ENCODE measurements at places on chromosomes 6 and 20.

DNA sequence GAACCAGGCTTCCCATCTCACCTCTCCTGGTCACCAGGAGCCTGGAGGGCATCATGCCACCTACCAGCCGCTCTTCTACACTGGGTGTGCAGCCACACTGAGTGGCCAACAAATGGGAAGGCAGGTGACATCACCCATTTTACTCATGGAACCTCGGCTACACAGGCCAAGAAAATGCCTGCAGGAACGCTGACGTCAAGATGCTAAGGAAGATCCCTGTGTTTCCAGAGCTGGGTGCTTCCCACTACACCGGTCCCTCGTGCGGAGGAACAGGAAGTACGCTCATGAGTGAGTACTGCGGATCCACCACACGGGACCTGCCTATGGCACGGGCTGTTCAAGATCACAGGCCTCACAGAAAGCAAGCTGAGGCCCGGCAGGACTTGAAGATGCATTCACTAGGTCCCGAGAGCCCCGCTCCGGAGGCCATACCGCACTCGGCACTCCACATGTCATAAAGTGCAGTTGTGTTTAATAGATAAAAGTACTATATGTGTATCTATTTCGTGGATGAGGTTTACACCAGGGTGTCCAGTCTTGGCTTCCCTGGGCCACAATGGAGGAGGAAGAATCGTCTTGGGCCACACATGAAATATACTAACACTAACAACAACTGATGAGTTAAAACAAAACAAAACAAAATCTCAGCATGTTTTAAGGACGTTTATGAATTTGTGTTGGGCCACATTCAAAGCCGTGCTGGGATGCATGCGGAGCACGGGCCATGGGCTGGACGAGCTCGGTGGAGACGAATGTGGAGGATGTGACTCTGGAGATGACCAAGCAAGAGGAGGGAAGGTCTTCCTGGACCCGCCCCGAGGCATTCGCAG is 257.9 kb downstream of the THBS2 start:
- DNase-seq = no peak

- DNase-seq = no peak
Measured at GRCh38 chr6:150068720-150069648, at the start of gene ULBP3. Gene ULBP3 (minus strand): TSS chr6:150069121. CDS start chr6:150069066, 55 bp downstream.

- DNase-seq = no peak
Measured at GRCh38 chr6:1911474-1911873, 301.8 kb downstream of the FOXC1 start.

- no peak for DNase-seq
Measured at GRCh38 chr6:13194852-13195251, 133.5 kb downstream of the TBC1D7 start.

GRCh38 chr6:108598305-108598863 is 37.7 kb downstream of the FOXO3 start:
- DNase-seq = no peak

- DNase-seq = peak; percentile 89
Measured at GRCh38 chr20:37192137-37192854, 12.9 kb upstream of the MROH8 start.

GRCh38 chr6:21970569-21971300 is 326.1 kb downstream of the PRL start:
- no peak for DNase-seq

- no peak for DNase-seq
Measured at GRCh38 chr6:12504325-12504966, 212.1 kb upstream of the PHACTR1 start.

GRCh38 chr6:127404133-127404532 is 55.1 kb downstream of the KIAA0408 start:
- no peak for DNase-seq

DNA sequence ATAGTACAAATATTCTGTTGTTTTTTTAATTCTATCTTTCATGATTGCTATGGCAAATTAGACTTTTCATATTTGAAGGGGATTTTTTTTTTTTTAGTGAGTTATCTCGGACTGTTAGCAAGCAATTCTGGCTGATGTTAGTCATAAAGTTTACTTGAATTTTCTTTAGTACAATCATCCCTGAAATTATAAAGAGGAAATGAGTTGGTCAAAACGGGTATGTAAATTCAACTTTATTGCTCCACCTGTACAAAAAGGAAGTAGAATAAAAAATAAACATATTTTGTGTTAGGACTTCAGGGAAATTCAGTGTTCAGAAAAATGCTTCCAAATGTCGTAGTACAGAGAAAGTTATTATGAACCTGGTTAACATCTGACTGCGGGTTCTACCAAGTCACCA is 40.3 kb downstream of the PPP1R14C start:
- no peak for DNase-seq

GRCh38 chr20:33437141-33437911 is 6.2 kb downstream of the SNTA1 start:
- no peak for DNase-seq

DNA sequence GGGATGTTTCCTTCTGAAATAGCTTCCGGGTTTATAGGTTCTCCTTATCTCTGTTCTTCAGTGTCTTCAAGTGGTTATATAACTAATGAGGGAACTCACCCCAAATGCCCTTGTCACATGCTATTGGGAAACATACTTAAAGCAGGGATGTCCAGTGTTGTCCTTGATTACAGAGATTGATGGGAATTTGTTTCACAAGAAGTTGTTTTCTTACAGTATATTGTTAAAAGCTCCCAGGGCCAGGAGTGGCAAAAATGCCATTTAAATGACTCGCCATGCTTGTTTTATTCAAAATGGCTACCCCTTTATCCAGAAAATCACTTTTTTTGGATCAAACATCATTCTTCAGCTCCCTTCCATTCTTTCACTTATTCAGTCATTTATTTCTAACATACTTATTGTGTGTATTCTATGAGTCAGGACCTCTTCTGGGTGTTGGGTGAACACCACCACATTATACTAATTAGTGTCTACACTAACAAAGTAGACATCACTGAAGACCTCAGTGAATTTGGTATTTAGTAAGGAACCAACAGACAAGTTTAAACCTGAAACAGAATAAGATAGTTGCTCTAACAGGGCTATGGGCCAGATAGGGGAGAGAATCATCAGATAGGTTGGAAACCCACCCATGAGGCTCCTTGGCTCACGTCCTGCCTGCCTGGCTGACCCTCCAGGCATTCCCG is 791.1 kb downstream of the MAFB start:
- DNase-seq = no peak

GRCh38 chr20:19993958-19994669 is 23.0 kb upstream of the NAA20 start:
- DNase-seq = no peak

DNA sequence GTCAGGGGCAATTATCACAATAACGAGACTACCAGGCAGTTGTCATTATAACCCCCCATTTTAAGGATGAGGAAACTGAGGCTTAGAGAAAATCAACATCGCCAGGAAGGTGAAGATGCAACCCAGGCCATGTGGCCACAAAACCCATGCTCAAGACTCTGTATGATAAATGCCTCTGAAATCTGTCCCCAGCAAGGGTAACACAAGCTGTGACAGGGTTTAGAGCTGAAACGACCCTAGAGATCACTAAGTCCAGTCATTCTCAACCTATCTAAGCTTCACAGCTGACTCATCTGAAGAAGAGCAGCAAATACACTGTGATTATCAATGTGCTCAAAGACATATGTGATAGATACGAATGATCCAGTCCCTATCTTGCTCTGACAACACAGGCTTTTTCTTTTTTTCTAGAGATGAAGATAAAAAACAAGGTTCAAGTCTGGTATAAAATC is 47.0 kb downstream of the ARHGAP18 start:
- DNase-seq = no peak

- no peak for DNase-seq
Measured at GRCh38 chr6:169288591-169288990, 34.9 kb upstream of the THBS2 start.

- no peak for DNase-seq
Measured at GRCh38 chr6:6663421-6664135, 75.1 kb downstream of the LY86 start.

DNA sequence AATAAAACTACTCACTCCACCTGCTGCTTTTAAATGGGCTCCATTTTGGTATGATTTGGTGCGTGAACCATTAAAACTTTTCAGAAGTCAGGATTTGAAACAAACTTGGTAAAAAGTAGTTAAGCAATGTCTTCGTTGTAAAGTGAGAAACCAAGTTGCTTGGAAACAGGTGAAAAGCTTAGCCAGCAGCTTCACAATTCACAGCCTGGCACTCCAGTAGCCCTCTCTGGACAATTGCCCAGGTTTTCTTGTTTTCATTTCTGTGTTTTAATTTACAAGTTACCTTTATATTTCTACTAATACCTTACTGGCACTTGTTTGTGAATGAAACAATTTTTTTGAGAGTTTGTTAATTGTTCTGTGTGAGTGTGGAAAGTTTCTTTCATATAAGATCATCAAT is 12.8 kb downstream of the NT5E start:
- DNase-seq = no peak

- DNase-seq = no peak
Measured at GRCh38 chr6:111942561-111942960, 69.3 kb upstream of the FYN start.

GRCh38 chr20:52972965-52973819 is 1.0 kb downstream of the TSHZ2 start:
- peak; percentile 27 for DNase-seq

DNA sequence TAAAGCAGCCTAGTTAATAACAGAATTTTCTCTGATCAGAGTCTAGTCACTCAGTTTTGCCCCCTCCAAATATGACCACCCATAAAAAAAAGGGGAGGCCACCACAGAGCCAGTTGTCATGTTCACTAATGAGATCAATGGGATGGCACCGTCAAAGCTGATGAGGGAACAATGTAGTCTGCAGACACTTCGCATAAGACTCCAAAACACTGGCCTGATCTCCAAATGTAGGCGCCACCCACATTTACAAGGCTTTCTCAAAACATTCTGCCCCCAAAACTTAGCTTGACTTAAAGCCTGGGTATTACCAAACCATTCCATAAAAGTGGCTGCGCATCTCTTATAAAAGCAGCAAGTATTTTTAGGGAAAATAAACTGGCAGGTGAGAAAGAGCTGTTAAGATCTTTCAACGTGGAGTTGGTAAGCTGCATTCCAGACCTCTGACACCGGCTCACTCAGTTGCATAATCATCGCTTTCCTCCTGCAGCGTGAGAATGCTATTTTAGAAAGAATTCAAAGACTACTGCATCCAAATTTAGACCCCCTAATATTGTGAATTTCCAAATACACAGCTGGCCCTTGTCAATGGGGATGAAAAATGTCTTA is 59.3 kb downstream of the TBC1D7 start:
- DNase-seq = no peak

- no peak for DNase-seq
Measured at GRCh38 chr6:32216998-32217397, 6.9 kb downstream of the NOTCH4 start.

DNA sequence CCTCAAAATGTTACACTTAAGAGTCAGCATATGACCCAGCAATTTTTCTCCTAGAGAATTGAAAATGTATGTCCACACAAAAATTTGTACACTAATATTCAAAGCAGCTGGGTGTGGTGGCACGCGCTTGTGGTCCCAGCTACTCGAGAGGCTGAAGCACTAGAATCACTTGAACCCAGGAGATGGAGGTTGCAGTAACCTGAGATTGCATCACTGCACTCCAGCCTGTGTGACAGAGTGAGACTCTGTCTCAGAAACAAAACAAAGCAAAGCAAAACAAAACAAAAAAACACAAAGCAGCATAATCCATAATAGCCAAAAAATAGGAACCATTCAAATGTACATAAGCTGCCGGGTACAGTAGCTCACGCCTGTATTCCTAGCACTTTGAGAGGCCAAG is 1.6 kb upstream of the RPF2 start:
- no peak for DNase-seq

DNA sequence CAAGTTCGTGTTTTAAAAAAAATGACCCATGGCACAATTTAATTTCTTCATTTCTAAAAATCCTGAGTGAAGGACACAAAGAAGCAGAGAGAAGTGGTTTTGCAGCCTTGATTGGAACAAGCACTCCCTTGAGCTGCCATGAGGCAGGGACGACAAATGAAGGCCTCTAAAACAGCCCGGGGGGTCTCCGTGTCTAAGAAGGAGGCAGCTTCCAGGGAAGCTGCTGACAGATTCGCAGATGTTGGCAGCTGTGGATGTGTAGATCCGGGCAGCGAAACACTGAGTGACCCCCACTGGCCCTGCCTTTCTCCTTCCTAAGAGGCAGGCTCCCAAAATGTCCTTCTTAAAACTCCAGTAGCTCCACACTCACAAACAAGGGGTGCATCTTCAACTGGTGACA is 9.6 kb upstream of the LBP start:
- DNase-seq = no peak

GRCh38 chr20:25695532-25696370 is 902 bp downstream of the ZNF337 start:
- DNase-seq = no peak

GRCh38 chr6:135951169-135951568 is 99.7 kb downstream of the PDE7B start:
- no peak for DNase-seq

GRCh38 chr20:61387204-61387953 is 135.3 kb downstream of the CDH4 start:
- no peak for DNase-seq

GRCh38 chr6:130896249-130896648 is 69.0 kb downstream of the SMLR1 start:
- DNase-seq = no peak

- DNase-seq = peak; percentile 85
Measured at GRCh38 chr6:158536891-158537798, 22.7 kb upstream of the TMEM181 start.

DNA sequence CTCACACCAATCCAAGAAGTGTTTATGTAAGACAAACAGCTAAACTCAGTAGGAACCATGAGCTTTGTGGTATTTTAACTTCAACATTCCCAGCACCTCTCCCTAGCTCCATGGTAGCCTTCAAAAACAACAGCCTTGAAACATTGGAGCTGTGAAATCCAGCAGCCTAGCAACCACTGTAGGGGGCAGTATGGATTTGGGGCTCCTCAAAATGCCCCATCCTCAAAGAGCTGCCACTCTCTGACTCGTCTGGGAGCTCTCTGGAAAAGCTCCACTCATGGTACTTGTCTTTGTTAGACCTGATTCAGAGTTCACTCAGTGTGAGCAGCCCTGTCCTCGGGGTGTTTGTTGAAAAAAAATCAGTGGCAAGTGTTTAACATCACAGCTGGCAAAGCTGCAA is 82.9 kb downstream of the KIF6 start:
- no peak for DNase-seq

DNA sequence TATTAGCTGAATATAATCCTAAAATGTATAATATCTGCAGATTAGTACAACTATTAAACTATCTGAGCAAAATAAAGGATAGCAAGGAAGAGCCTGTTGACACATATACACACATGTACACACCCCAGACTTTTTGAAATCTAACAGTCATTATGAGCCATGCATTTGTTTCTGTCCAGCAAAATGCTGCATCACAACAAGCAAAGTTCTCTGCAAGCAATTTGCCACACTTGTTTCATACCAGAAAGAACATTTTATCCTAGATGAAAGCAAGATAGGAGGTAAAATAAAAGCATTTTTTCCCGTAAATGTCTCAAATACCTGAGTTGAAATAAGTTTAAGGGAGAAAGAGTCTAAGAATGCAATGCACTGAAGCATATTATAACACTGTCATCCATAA is 145.2 kb downstream of the COL21A1 start:
- DNase-seq = no peak

GRCh38 chr6:113381959-113382358 is 475.2 kb upstream of the MARCKS start:
- DNase-seq = peak; percentile 82

GRCh38 chr20:64216036-64216435 is 39.5 kb upstream of the PCMTD2 start:
- peak; percentile 57 for DNase-seq

All from NCI-H2029 (cell line).